ENCODE measurements at places on chromosomes 7 and 10.

- no peak for DNase-seq
Measured at GRCh38 chr7:118151671-118152070, 32.3 kb upstream of the LSM8 start.

- DNase-seq = no peak
Measured at GRCh38 chr7:41232086-41232485, 470.8 kb downstream of the INHBA start.

DNA sequence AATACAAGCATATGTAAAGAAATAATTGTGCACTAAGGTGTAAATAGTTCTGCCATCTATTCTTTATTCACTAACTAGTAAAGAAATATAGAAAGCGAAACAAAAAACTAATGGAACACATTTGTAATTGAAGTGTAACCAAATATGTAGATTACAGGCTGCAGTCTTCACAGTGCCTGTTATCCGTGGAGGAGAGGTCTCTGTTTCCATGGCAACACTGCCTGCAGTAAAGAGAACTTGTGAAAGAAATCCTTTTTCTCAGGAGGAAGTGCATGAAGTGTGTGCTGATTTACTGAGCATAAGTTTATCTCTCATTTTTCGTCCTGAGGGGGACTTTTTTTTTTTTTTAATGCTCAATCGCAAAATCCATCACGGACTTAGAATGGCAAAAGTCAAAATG is 102.5 kb downstream of the APBB1IP start:
- no peak for DNase-seq

- no peak for DNase-seq
Measured at GRCh38 chr10:60335708-60336107, 54.0 kb downstream of the ANK3 start.

DNA sequence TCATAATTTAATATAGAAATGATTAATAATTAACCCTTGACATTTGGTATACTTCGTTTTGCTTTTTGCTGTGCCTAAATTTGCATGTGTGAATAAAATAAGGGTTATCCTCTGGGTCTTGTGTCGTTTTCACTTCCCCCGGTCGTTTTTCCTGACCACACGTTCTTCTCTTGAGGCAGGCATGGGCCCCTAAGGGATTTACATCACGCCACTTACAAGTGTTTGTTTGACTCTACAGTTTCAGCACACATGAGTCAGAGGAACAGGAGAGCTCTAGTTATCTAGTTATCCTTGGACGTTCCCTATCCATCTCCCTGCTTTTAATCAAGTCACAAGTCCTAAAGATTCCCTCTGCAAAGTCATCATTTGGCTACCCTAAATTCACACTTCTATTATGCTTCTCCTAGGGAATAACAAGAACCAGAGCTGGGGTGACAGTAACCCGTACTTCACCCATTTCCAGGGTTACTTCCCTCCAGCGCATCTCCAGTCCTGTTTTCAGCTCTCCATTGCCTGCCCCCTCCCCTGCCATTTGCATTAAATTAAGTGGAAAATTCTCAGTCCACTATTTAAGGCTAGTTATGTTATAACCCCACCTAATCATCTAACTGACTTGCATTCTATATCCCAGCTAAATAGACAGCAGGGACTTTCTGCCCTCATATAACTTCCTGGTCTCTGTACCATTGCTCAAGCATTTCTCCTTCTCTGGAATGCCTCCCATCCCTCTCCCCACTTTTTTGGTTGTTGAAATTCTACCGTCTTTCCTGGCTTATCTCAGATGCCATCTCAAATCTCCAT is 206.9 kb downstream of the PTEN start:
- no peak for DNase-seq

- DNase-seq = no peak
Measured at GRCh38 chr7:16083931-16084330, 337.4 kb downstream of the CRPPA start.

- DNase-seq = peak; percentile 74
Measured at GRCh38 chr10:24503461-24504320, 220.0 kb downstream of the ARHGAP21 start.

GRCh38 chr7:4797858-4798705 is 22.7 kb downstream of the AP5Z1 start:
- peak; percentile 44 for DNase-seq

DNA sequence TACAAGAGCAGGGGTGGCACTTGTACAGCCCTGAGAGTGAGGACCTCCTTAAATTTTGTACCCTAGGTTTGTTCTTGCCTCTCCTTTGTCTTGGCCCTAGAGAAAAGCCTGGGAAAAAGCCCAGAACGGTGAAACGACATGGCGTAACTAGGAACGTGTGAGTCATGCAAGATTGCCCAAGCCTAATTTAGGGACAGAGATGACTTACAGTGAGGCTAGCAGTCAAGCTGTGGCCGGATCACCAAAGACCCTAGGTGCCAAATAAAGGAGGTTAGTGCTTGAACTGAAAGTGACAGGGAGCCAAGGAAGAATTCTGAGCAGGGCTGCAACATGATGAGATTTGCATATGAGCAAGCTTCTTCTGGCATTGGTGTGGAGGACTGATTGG is 25.1 kb downstream of the TBXAS1 start:
- peak; percentile 19 for DNase-seq

DNA sequence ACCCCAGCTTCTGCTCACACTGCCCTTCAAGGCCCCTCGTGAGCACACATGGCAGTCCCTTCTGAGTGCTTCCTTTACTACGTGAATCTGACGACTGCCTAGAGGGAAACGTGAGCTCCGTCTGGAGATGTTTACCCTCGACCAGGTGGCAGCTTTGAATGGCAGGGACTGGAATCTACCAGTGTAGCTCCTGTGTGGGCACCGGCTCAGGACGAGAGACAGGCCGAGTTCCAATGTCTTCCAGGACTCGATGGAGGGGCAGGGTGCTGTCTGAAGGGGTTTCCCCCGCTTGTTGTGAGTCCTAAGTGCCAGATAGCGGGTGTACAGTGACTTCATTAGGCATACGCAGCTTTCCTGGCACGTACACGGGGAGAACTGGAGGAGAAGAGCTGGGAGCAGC is 229.9 kb downstream of the ADARB2 start:
- no peak for DNase-seq

GRCh38 chr10:117547716-117548668 is 5.4 kb downstream of the EMX2 start:
- no peak for DNase-seq

DNA sequence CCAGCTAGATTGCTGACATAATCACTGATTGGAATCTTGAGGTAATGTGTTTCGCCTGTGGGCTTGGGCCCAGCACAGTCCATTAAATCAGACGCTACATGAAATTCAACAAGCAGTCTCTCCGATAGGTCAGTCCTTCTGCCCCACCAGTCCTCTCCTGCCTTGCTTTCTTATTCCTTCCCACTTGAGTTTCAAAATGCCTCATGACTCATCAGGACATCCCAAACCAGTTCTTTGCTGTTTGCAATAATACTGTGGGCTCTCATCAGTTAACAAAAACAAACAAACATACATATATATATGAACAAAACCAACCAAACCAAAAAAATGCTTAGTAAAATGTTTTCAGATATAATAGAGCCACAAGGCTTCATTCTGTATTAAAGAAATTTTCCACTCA is 599.0 kb downstream of the SORCS1 start:
- no peak for DNase-seq

DNA sequence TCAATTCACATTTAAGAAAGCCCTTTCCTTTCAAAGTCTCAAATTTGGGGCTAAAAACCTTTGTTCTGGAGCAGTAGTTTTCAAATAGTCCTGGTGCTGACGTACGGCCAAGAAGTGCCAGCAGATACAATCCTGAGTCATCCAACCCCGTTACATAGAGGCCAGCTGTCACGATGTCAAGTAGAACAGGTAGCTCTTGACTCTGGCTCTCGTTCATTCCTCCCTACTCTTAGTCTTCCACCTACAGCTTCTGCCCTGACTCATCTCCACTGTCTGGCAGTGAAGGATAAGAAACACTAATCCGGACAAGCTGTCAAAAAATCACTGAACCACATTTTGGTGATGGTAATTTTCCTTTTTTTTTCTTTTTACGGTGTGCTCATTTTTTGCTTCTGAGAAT is 132.4 kb upstream of the PTN start:
- no peak for DNase-seq
